Activated CD4-positive, alpha-beta T cell treated with anti-CD3 and anti-CD28 coated beads for 24 hours (primary cell): ENCODE measurements at places on chromosomes 4 and X.

GRCh38 chrX:123648028-123648810 lies 84.6 kb downstream of the THOC2 start:
- no peak for DNase-seq

- no peak for DNase-seq
These were observed 64.6 kb upstream of the MTM1 start for GRCh38 chrX:150503898-150504219.

- no peak for DNase-seq
These were observed 53.7 kb downstream of the ATP10D start for GRCh38 chr4:47538825-47539154.

DNA sequence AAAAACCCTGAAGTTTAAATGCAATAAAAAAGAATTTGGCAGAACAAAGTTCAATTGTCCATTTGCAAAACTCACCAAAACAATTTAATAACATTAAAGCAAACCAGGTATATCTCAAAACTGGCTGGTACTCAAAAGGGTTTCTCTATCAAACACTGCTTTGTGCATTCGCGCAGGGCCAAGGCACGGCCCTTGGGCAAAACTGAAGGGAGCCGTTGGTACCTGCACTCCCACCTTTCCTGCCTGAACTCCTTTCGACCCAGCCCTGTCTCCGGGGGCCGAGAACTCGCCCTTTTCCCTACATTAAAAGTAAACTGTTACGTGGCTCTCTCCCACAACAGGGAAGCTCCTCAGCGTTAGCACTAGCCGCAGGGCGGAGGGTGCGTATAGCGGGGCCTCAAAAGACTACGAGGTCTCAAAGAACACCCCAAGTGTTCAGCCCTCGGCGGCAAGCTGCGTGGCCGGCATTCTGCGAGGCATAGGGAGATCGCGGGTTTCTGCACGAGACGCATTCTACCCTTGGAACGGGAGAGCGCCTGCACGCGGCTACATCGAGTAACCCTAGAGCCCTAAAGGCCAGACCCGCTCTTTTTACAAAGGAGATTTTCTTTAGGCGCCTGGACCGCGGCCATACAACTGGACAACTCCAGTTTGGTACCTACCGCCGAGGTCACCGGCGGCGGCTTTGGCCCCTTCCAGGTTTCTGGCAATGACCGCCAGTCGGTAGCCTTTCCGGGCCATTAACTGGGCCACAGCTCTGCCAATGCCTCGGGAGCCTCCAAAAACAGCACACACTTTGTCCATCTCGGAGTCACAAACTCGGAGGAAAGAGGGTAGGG lies 550 bp downstream of the CBR4 start:
- DNase-seq = peak; percentile 22

DNA sequence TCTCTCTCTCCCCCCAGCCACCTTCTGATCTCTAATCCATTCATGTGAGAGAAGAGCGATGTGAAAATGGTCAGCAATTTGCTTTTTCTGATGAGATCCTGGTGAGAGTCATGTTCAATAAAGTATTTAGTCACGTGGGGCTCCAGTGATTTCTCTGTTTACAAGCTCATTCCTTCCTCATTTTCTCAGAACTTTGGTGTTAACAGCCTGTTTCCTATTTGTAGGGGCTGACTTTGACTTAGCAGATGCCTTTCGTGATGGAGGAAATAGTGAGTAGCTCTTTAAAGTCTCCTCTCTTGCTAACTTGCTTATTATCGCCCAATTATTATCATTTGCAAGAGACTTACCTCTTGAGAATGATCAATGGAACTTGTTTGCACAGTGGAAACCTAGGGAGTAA lies 72.6 kb upstream of the CD99 start:
- DNase-seq = no peak

DNA sequence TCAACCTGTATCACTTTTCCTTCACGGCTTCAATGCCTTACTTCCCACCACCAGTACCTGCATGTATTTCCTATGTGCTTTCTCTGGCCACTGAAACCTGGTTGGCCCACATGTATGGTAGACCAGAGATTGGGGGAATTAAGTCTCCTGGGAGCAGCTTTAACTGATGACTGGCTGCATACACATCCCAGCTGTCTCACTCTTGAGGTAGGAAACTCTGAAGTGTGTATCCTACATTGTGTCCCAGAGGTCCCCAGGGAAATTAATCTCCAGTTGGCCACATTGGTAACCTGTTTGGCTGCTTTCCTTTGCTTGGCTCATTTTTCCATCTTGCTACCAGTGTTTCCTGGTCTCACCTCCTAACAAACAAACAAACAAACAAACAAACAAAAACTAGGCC lies 124.4 kb downstream of the ZNF827 start:
- no peak for DNase-seq

- no peak for DNase-seq
These were observed 30.1 kb downstream of the LGI2 start for GRCh38 chr4:25000639-25001038.

- no peak for DNase-seq
These were observed 2.6 kb downstream of the COX18 start for GRCh38 chr4:73066928-73067327.

- DNase-seq = no peak
These were observed 15.0 kb upstream of the CT47A1 start for GRCh38 chrX:121000589-121000988.

DNA sequence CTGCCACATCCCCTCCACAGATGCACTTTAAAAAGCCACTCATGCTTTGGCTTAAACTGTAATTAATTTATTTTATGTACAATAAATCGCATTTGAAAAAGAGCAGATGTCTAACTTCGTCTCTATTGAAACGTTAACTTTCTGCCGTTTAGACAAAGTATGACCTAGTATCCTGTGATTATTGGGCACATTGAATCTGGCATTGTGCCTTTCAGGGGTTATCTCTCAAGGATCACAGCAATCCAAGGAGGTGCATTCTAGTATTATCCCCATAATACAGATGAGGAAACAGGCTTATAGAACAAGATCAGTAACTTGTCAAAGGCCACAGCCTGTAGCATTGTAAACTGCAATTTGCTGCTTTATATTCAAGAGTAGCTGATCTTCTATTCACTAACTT lies 4.6 kb downstream of the RASL11B start:
- no peak for DNase-seq

DNA sequence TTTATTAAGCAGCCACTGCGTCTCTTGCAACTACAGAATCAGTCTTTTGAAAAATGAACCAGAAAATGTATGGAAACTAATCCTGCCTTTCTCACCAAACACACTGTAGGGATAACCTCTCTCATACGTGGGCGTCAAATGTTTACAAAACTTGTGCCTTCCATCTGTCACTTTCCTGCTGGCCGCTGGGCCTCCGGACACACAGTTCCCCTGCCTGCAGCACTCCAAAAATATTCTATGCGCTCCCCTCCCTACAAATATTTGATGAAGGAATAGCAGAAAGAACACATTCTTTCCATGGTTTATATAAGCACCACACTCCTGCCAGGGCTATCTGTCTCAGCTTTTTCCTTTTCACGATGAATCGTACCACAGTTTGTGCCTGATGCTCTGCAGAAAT lies 14.9 kb upstream of the CYTL1 start:
- DNase-seq = no peak

- DNase-seq = no peak
These were observed 11.5 kb downstream of the NSG1 start for GRCh38 chr4:4398430-4398829.

GRCh38 chr4:186844059-186844681 lies 120.5 kb upstream of the FAT1 start:
- DNase-seq = no peak

DNA sequence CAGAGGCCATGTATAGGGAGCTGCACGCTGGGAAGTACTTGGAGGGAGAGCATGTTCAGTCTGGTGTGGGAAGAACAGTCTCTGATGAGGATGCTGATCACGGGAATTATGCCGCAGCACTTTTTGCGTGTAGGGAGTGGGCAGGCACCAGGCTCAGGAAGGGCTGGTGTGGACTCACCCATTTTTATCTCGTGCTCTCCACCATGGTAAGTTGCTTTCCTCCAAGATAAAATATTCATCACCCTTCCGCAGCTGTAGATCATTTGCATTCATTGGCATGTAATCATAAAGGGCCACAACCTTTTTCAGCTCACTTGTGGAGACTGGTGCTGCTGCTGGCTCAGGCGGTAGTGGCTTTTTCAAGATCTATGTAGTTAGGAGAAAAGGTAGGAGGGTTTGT lies 11.8 kb upstream of the TIMM8A start:
- DNase-seq = no peak

DNA sequence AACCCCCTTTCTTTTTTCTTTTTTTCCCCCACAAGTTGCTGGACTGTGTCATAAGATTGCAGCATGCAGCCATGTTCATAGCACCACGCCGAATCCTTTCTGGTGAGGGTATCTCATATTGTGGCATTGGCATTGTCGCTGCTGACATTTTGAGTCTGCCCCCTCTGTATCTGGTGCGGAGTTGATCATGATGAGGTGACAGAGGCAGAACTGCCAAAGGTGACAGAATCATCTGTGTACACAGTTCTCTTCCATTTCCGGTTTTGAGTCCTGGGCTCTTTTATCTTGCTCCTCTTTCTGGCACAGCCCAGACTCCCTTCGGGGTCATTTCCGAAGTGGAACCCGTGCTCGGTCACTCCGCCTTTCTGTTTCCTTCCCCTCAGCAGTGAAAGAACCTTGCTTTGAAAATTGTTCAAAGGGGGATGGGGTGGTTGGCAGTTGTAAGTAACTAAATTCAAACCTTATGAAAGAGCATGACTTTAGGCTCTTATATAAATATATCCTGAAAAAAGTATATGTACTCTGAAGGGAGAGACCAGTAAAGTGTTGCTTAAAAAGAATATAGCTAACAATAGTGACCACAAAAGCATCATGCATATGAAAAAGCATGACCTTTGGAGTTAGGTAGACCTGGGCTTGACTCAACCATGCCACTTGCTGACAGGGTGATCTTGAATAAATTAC lies 55.0 kb upstream of the BMP2K start:
- no peak for DNase-seq

- no peak for DNase-seq
These were observed 36.0 kb upstream of the SORCS2 start for GRCh38 chr4:7156328-7156727.

DNA sequence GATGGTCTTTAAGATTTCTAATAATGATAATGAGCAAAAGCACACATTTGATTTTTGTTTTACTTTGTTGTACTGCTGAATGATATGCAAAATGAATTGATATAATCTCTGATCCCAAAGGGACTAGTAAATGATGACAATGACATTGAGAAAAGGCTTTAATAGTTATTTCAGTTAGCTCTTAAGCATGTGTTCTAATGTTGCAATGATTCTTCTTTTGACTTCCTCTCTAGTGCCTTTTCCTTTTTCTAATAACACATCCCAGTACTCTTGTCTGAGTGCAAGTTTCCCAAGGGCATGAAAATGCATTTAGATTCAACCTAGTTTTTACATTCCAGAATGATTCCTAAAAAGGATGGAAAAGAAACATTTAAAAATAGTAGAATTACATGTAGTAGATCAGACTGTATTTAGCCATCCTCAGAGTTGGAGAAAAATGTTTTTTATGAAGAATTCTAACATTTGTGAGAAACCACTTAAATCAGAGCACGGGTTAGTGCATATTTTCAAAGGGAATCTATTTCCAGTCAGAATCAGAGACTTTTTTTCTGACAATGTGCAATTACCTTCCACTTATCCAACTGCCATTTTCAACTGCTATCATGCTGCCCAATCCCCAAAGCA lies 508.8 kb downstream of the C4orf33 start:
- DNase-seq = no peak

- DNase-seq = no peak
These were observed 650.8 kb downstream of the PCDH7 start for GRCh38 chr4:31370866-31371465.
